Stimulated activated CD4-positive, alpha-beta T cell treated with anti-CD3 and anti-CD28 coated beads, TNF-alpha, amount 100 ng/mL, for 48 hours (primary cell): ENCODE measurements at places on chromosomes 7 and 10.

GRCh38 chr7:75667938-75668337 lies 70.8 kb downstream of the HIP1 start:
- no peak for DNase-seq

DNA sequence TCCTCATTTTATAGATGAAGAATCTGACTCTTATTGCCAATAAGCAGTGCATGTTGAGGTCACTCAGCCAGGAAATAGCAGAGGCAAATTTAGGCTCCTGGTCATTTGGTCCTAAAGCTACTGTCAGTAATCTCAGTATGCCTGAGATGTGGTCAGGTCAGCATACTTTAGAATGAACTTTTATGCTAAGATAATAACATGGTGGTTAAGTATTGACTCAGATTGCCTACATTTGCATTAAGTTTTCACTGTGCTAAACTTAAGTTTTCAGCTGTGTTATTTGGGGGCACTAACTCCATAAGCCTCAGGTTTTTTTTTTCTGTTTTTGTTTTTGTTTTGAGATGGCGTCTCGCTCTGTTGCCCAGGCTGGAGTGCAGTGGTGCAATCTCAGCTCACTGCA lies 35.9 kb upstream of the CCSER2 start:
- DNase-seq = no peak

DNA sequence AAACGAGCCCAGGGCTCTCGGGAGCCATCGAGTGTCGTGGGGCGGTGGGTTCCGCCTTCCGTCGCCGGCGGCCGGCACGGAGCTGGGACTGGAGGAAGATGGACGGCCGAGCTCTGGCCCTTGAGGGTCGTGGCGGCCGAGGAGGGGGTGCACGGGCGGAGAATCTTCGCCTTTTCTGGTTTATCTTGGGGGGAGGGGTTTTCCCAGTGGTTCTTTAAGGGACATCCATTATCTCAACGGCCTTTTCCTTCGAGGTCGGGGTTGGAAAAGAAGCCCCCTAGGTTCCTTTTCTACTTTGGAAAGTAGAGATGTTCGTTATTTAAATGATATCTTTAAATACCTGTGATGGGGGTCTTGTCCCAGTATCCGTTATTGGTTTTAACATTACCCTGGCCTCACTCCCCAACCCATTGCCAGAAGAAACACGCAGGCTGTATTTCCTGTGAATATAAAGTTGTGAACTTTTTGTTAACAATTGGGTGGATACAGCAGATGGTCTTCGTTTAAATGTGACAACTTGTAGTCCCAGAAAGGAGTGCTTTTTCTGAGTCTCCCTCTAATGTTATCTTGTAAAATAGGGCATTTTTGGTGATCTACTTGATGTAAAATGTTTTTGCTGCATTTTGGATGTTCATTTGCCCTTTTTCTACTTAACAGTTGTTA lies 765 bp downstream of the CCAR1 start:
- no peak for DNase-seq

DNA sequence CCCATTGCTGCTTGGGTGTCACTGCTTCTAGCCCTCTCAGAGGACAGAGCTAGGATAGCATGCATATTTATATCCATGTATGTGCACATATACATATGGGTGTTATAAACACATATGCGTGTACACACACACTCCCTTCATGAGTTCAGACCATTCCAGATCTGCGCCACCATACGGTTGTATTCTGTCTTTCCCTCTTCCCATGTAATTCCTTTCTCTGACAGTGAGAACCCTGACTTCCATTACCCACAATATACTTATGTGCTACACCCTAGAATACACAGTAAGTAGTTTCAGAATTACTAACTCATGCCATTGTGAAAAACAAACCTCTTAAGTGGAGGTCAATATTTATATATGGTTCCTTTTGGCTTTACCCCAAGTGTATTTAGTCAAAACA lies 116.6 kb upstream of the SAMD8 start:
- no peak for DNase-seq

GRCh38 chr10:79101560-79102497 lies 33.1 kb downstream of the ZMIZ1 start:
- no peak for DNase-seq

GRCh38 chr10:93139059-93139655 lies 65.5 kb downstream of the CYP26A1 start:
- DNase-seq = no peak

DNA sequence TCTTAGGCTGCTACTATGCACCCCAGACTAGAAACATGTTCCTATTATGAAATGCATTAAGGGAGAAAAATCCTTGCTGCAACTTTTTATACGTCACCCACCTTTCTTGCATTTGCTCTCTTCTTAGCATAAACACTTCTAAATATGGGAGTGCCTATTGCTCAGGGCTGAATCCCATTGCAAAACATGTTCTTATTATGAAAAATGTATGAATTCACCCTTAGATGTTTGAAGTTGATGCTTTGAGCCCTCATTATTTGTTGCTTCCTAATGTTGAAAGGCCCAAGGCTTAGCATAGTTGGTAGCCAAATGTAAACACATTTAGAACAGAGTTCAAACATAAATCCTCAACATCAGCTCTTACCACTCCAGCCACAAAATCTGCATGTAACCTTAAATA lies 52.8 kb downstream of the BMPER start:
- DNase-seq = no peak

- DNase-seq = no peak
Observed at GRCh38 chr7:82469207-82469606, 25.6 kb upstream of the CACNA2D1 start.

- no peak for DNase-seq
Observed at GRCh38 chr10:79407811-79408795, 37.3 kb downstream of the ZCCHC24 start.

DNA sequence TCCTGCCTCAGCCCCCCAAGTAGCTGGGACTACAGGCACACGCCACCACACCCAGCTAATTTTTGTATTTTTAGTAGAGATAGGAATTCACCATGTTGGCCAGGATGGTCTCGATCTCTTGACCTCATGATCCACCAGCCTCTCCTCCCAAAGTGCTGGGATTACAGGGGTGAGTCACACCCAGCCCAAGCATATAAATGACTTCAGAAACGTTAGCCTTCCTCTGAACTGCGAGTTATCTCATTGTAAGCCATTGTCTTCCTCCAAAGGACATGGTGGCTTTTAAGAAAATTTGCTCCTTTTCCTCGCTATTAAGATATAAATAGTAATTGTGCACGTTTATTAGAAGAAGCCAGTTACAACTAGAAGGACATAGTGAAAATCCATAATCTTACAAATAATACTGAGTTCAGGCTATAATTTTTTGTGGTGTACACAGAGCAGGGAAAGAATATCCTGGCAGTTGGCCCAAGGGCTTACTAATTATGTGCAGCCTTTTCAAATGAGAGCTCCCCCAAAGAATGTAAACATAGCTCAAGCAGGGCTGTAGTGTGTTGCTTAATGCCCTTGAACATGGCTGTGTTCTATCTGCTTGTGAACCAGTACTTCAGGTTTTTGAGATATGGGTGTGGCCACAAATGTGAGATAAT lies 495.8 kb downstream of the PARD3 start:
- DNase-seq = no peak

- no peak for DNase-seq
Observed at GRCh38 chr10:6030217-6030616, 31.9 kb downstream of the IL2RA start.

DNA sequence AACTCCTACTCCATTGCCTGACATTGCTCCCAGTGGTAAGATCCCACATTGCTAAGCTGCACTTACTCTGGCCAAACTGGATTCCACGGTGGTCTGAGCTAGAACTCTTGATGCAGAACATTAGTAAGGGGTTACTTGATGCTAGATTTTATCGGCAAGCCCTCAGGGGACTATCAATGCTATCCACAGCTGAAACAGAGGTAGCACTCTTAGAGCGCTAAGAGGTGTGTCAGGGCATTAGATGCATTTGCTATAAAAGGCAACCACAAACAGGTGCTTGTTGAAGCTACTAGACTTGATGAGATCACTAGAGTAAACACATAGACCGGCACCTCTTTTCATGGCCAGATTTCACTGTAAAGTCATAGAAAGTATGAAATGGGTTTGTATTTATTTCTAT lies 116.3 kb downstream of the MDFIC start:
- DNase-seq = no peak

DNA sequence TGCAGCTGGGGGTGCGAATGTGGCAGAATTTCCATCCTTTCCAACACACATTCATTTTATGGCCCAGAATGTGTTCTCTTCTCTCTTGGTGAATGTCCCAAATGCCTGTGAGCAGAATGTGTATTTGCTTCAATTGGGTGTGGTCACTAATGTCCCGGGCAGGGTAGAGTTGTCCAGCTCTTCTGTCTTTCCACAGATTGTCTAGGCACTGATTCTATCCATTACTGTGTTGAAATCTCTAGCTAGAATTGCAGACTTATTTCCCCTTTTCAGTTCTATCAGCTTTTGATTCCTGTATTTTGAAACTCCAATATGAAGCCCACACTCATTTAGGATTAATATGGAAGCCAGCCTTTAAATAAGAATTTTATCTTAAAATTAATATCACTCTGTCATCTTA lies 14.0 kb upstream of the AKR1E2 start:
- DNase-seq = no peak

GRCh38 chr7:2030475-2031450 lies 202.0 kb downstream of the MAD1L1 start:
- no peak for DNase-seq

- DNase-seq = no peak
Observed at GRCh38 chr7:15515252-15515651, 46.6 kb downstream of the AGMO start.

- no peak for DNase-seq
Observed at GRCh38 chr7:610531-611280, 91.1 kb upstream of the PDGFA start.

- no peak for DNase-seq
Observed at GRCh38 chr10:49379596-49380410, 16.1 kb downstream of the DRGX start.

GRCh38 chr7:85449478-85449877 lies 262.6 kb upstream of the SEMA3D start:
- no peak for DNase-seq

- no peak for DNase-seq
Observed at GRCh38 chr7:130821864-130822263, 87.9 kb upstream of the KLF14 start.
